Stimulated activated CD4-positive, alpha-beta T cell treated with anti-CD3 and anti-CD28 coated beads, Interleukin-1b, Interleukin-23, amount 100 ng/mL, for 24 hours (primary cell): ENCODE measurements at places on chromosomes 12 and 14.

- no peak for DNase-seq
Measured at GRCh38 chr12:74489543-74489942, 48.1 kb upstream of the ATXN7L3B start.

- no peak for DNase-seq
Measured at GRCh38 chr12:3317841-3318501, 173.0 kb upstream of the PRMT8 start.

- no peak for DNase-seq
Measured at GRCh38 chr12:30048371-30048770, 264.6 kb upstream of the TMTC1 start.

DNA sequence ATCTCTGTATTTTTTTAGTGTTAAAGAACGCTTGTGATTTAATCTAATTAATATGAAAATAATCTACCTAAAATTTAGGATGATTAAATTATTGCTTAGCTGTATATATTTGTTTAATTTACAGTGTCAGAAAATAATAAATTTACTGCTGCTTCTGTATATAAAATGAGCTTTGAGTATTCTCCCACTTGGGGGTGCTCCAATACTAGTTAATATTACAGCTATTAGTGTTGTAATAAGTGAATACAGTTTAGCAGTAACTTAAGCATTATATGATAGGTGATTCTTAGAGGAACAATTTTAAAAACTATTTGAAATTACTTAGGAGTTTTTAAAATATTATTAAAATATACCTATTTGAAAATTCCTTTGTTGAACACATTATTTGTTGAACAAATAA is 62.2 kb downstream of the PAPOLA start:
- no peak for DNase-seq

GRCh38 chr12:58648176-58648575 is 272.1 kb downstream of the LRIG3 start:
- DNase-seq: no peak

GRCh38 chr12:92516277-92516600 is 186.6 kb upstream of the PLEKHG7 start:
- no peak for DNase-seq

DNA sequence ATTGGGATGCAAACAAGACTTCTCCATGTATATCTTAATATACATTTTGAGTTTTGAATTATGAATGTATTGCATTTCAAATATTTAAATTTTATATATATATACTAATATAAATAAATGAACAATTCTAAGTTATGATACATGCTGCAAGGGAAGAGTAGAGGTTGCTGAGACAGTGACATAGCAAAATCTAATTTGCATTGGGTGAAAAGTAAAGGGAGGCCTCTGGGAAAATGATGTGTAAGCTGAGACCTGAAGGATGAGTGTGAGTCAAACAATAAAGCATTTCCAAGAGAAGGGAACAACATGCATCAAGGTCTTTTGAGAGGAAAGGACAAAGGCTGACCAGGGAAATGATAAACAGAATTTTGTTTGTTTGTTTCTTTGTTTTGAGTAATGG is 62.9 kb upstream of the PTPRQ start:
- no peak for DNase-seq

GRCh38 chr12:1262011-1262410 is 271.0 kb downstream of the ERC1 start:
- DNase-seq: no peak

DNA sequence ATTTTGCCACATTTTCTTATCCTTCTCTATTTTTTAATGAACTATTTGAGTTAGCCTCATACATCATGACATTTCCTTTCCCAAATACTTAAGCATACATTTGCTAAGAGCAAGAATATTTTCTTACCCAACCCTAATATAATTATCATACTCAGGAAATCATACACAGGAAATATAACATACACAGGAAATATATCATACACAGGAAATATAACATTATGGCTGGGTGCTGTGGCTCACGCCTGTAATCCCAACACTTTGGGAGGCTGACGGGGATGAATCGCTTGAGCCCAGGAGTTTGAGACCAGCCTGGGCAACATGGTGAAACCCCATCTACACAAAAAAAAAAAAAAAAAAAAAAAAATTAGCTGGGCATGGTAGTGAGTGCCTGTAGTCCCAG is 4.9 kb downstream of the NCKAP1L start:
- DNase-seq: no peak

DNA sequence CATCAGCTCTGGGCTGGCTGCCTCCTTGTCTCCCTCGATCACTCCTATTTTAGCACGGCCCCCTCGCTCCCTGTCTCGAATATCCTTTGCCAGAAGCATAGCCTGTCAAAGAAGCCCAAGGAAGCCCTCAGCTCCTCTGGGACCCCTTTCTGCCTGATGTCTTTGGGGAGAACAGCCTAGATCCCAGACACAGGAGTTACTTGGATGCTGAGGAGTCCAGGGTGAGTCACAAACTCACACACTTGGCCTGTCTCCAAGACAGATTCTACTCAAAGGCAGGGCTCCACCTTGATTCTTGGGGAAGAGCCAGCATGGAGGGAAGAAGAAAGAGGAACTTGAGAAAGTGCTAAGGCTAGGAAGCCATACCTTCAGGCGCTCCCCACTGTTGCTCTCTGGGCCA is 8.1 kb downstream of the AVIL start:
- DNase-seq: no peak

GRCh38 chr12:47813511-47814196 is 6.0 kb downstream of the HDAC7 start:
- DNase-seq: no peak

- no peak for DNase-seq
Measured at GRCh38 chr14:54975856-54976255, 51.0 kb downstream of the WDHD1 start.

DNA sequence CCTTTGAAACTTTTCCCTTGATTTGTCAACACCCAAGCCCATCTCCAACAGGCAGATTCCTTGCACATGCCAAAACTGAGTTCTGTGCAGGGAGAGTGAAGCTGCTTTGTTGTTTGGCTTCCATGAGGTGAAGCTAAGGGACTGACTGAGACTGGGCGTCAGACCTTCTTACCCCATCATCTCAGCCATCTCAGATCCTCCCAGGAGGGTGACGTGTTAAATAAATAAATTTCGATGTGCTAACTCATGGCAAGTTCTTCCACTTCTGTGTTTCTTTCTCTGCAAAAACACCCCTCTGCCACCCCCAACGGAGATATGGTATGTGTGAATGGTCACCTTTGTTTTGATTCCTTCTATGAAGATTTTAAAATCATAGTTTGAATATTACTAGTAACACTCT is 17.8 kb downstream of the UTP20 start:
- DNase-seq: no peak

- DNase-seq: no peak
Measured at GRCh38 chr14:33357225-33358010, 418.7 kb downstream of the NPAS3 start.

DNA sequence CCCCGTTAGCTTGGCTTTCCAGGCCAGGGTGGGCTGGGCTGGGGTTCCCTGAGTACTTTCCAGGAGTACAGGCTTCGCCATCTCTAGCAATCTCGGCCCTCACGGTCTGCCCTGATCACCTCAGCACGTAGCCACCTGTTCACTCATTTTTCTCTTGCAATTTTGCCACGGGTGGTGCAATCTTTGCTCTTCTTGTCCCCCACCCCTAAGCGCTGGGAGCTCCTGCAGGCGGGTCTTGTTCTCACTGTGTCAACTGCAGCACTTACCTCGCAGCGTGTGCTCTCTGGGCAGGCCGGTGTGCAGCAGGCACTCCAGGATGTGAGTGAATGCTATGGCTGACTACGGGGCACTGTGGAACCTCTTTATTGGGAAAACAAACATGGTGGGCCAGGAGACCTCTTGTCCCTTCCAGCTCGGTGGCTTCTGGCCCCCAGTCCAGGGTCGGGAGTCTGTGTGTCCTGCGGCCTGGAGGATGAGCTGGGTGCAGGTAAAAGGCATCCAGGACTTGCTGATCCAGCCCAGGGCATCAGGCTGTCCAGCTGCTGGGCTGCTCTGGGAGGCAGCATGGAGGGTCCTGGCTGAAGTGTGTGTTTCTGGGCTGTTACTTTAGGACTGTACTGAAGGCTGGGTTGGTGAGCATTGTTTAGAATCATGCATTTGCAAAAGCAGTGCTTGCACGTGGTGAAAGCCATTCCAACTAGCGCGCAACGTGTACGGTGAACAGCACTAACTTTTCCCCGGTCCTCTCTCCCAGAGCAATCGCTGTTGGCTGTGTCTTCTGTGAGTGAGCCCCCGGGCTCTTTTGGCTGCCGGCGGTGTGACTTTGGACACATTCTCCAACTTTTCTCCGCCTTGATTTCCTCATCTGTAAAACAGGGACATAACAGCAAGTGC is 1.5 kb upstream of the ULK1 start:
- DNase-seq: no peak

DNA sequence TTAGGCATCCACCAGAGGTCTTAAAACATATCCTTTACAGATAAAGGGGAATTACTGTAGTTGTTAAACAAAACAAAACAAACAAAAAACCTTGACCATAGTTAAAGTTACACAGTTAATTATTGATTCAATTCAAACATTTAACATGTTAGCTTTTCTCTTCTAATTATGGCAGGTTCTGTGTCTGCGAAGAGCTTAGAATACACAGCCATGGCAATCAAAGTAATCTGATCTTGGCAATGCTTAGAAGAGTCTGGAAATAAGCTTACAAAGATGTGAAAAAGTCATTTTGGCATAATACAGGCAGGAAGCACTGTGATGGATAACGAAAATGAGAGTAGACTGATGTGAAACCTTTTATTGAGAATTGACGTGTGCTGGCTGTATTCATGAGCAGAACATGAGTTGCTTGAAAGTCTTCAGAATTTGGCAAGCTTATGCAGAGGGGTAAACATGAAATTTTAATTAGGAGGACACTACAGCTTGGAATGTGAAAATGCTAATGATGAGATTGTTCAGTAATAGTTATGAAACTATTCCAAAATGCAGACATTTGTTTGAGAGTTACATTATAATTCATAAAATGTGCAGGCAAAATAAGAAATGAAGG is 629.6 kb downstream of the FSCB start:
- DNase-seq: no peak

DNA sequence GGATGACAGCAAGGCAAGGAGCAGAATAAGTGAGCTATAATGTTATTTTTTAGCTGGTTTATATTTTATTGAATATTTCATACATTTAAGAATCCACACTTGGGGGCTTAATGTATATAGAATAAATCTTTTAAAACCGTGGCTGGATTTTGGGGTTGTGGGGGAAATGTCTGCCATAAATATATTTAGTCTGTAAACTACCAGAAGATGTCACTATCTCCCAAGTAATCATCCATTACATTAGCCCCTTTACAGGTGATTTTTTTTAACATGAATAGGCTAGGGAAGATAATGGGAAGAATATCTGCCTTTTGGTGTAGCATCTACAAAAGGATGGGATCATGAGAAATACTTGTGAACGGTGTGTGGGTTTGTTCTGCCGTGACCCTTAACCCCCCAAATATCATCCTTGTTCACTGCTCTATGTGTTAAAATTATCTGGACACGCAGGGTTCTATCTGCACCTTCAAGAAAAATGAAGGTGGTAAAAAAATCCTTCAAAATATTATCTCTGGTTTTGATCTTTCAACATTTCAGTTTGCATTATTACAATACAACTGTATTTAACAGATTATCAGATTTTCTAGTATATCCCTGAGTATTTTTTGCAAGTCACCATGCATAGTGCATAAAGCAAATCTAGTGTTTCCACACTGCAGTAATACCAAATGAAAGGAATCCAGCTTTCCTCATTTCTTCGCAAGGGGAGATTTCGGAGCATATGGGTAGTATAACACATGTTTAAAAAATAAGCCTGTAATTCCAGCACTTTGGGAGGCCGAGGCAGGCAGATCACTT is 8.0 kb upstream of the SLC17A8 start:
- DNase-seq: no peak

GRCh38 chr12:52677126-52677525 is 3.1 kb downstream of the KRT1 start:
- DNase-seq: no peak

GRCh38 chr12:71797531-71797930 is 42.0 kb upstream of the TBC1D15 start:
- DNase-seq: no peak

- DNase-seq: no peak
Measured at GRCh38 chr12:92444763-92445162, 258.0 kb upstream of the PLEKHG7 start.

GRCh38 chr14:100577321-100577985 is 9.8 kb downstream of the BEGAIN start:
- no peak for DNase-seq

GRCh38 chr14:66043921-66044320 is 442.2 kb upstream of the CCDC196 start:
- DNase-seq: no peak

DNA sequence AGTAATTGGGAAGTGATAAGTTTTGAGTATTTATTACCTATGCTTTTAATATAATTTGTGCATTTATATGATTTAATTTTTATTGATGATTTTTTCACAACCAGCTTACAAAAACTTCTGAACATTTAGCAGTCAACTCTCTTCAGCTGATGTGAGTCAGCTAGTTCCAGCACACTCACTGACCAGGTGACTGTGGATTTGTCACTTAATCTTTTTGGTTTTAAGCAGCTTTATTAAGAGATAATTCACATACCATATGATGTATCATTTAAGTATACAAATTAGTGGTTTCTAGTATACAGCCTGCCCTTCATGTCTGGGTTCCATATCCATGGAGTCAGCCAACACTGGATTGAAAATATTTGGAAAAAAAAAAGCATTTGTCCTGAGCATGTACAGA is 103.5 kb downstream of the SYNE2 start:
- DNase-seq: no peak

DNA sequence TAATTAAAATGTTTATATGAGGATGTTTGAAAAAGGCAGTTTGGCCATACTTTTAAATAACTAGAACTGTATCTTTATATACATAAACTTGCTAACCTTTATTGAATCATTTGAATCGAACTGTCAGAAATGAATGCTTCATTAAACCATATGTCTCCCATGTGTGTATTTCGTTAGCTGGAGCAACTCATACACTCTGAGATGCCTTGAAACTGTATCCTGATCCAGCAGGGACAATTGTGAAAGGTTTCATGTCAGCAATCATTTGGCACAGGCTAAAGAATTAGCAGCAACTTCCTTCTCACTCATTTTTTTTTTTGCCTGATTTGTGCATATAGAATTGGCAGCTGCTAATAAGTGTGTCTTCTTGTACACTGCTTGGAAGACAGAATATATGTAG is 109.9 kb downstream of the NAV3 start:
- no peak for DNase-seq
